ENCODE measurements at places on chromosomes 7 and 10.
A peak's percentile ranks its signal among the peaks of the same experiment; 100 is the strongest.

GRCh38 chr7:135342887-135343286 lies 109.2 kb downstream of the STRA8 start:
- no peak for DNase-seq

- DNase-seq, result no peak
These were observed 60.6 kb upstream of the SHH start for GRCh38 chr7:155872678-155873369.

DNA sequence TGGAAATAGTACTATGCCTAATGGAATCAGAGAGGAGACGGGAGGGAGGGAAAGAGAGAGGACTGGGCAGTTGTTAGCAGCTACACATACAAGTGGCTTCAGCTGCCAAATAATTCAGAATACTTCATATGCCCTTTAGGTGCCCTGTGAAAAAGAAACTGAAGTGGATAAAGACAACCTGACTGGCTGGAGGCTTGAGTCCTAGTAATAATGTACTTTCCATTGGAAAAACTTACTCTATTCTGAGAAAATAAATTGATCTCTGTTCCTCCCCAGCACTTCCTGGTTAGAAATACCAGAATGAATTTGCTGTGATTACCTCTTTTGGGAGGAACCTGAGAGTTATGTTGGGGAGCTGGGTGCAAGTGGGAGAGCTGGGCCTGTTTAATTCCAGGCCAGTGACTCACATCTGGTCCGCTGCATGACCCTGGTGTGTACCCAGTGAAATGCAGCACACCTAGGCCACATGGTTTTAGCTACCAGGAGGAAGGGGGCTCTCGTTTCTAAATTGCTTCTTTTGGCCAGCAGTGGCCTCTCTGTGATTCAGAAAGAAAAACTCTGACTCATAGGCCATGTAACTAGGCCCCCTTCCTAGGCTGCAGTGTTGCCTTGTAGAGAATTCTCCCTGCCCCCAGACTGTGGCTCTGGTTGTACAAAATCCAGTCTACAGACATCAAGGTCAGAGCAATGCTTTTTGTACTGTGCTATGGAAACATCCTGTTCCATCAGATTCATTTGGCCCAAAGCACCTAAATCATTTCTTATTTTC lies 6.5 kb downstream of the AGFG2 start:
- DNase-seq, result peak; percentile 48

DNA sequence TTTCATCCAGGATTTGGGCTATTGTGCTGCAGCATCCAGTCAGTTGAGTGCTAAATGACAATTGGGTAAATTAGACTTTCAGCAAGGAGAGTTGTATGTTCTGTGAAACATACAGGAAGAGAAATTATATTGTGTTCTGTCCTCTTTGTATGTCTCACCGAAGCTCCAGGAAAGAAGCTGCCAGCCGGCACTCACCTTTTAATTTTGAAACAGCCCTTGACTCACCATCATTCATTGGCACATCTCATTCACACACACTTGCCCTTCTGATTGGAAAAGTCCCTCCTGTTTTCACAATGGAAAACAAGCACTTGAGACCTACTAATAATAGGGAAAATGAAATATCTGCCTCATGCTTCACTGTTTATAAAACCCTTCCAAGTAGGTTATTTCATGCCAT lies 495.6 kb downstream of the RPS24 start:
- DNase-seq, result no peak

GRCh38 chr10:13892001-13892491 lies 305.3 kb downstream of the PRPF18 start:
- no peak for DNase-seq

DNA sequence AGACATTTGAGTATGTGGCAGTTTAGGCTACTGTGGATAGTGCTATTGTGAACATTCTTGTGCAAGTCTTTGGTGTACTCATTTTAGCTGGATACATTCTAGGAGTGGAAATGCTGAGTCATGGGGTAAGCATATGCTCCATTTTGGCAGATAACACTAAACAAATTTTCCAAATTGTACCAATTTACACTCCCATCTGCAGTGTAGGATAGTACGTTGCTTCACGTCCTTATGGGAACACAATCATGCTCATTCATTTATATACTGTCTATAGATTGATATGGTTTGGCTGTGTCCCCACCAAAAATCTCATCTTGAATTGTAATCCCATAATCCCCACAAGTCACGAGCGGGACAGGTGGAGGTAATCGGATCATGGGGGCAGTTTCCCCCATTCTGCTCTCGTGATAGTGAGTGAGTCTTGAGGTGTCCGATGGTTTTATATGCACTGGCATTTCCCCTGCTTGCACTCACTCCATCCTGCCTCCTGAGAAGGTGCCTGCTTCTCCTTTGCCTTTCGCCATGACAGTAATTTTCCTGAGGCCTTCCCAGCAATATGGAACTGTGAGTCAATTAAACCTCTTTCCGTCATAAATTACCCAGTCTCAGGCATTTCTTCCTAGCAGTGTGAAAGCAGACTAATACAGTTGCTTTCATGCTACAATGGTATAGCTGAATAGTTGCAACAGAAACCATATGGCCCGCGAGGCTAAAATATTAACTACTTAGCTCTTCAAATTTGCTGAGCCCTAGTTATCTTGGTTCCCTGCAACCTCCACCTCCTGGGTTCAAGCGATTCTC lies 25.6 kb downstream of the RNF216 start:
- DNase-seq, result no peak

All from effector CD4-positive, alpha-beta T cell (primary cell).